ENCODE measurements at places on chromosomes 7 and 10.

- DNase-seq, result no peak
Observed at GRCh38 chr7:304574-305409, 14.8 kb downstream of the FOXL3 start.

DNA sequence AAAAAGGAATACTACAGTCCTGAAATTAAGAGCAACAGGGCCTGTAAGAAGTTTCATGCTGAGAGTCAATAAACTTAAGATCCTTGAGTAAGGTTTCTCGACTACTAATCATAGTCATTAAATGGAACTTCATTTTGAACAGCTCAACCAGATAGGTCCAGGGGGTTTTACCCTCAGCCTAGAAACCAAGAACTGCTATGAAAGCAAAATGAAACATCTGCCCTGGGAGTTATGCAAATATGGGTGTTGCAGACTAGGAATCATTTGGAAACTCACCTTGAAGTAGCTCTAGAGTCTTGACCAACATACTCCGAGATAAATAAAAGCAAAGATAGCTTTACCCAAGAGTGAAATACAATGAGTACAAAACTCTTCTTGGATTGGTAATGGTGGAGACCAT, 128.0 kb downstream of the HGF start:
- no peak for DNase-seq

DNA sequence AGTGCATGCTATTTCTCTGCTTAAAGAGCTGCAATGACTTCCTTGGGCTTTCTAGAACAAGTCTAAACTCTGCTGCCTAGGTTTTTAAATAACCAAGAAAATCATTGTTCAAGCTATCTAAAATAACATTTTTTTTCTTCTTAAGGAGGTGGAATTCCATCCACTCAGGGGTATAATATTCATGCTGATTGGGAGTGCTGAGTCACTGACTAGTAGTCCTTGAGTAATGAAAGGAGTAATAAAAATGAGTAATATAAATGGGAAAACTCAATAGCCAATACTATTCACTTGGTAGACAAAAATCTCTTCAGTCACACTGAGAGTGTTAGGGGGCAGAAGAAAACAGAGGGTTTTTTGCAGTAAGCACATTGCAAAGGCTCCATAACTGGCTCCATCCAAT, 72.0 kb downstream of the GFRA1 start:
- DNase-seq, result no peak

DNA sequence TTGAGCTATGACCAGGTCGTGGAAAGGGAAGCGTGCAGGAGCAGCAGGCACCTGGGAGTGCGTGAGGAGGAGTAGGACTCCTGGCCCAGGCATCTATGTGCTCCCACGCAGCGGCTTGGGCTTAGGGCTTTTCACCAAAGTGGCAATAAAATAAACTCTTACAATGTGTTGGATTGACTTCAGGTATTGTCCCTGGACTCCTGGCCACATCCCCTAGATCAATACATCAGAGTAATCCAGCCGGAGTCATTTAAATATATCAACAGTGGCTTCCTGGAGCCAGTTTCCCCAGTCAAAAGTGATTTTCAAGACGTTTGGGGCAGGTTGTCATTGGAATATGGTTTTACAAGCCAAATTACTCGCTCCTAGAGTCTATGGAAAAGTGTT, 344.4 kb downstream of the WDR11 start:
- no peak for DNase-seq

DNA sequence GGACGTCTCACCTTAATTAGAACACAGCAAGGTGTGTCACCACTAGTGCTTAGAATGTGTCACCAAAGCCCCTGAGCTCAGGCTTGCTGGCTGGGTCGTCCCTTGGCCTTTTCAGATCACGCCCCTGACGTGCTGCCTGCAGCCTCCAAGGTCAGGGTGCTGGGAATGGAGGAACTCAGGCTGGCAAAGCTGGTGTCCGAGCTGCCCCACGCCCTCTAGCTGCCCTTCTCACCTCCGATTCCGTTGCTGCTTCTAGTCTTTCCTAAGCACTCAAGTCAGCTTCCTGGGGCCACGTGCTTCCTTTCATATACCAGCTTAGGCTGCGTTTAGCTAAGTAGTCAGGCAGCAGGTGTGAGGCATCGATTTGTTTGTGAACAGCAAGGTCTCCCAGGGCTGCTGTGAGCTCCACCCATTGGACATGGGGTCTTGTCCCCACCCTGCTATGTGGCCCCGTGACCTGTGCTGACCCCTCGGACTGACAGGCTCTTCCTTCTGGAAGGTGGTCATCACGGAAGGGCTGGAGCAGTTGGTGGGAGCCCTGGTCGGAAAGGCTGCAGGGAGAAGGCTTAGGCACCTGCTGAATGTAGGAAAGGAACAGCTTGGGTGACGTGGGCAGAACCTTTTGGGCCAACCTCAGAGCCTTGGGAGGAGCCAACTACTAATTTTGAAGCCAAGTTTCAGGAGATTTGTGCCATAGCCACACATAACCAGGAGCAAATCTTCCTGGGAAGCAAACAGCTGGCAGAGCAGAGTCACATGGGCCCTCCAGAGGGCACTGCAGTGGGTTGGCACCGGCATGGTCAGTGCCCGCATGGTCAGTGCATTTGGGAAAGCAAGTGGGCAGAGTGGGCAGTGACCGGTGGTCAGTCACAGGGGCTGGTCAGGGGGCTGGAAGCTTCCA, 28.8 kb downstream of the VIPR2 start:
- no peak for DNase-seq

DNA sequence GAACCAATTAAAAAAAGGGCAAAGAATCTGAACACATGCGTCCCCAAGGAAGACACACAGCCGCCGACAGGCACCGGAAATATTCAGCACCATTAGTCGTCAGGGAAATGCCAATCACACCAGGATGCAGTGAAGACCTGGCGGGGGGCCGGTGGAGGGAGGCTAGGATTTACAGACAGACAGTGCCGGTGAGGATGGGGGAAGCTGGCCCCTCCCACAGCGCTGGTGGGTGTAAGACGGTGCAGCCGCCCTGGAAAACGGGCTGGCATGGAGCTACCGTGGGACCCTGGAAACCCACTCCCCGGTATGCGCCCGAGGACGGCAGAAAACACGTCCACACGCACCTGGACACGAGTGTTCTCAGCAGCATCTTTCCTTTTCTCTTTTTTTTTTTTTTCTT, 4.8 kb upstream of the ADAP1 start:
- DNase-seq, result no peak
